ENCODE measurements at places on chromosomes 5 and 9.

DNA sequence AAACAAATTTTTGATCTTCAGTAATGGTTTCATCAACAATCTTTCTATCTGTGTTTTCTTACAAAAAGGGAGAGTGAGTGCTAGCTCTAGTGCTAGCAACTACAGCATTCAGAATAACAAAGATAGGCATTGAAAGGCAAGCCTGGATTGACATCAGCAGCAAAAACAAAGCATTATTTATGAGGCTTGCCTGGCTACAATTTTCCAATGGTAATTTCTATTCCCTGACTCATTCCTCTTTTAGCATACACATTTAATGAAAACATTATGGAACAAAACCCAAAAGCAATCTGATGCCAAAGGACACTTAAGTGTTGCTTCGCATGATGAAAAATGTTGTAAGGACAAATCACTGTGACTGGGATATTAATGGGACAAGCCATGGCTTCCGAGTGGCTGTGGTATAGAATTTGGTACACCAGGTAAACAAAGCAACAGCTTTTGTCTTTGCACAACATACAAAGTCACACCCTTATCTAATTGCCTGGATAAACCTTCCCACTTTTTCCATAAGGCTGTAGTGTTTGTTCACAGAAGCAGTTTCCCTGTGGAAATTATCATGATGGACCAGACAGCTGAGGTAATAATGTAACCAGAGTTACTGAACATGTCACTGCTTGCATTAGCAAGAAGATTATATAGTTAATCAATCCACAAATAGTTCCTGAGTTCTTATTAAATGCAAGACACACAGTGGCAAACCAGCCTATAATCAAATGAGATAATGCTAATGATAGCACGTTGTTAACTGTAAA is 179.8 kb upstream of the EDIL3 start:
- DNase-seq: no peak

- no peak for DNase-seq
Measured at GRCh38 chr9:99035313-99035712, 69.6 kb upstream of the TGFBR1 start.

DNA sequence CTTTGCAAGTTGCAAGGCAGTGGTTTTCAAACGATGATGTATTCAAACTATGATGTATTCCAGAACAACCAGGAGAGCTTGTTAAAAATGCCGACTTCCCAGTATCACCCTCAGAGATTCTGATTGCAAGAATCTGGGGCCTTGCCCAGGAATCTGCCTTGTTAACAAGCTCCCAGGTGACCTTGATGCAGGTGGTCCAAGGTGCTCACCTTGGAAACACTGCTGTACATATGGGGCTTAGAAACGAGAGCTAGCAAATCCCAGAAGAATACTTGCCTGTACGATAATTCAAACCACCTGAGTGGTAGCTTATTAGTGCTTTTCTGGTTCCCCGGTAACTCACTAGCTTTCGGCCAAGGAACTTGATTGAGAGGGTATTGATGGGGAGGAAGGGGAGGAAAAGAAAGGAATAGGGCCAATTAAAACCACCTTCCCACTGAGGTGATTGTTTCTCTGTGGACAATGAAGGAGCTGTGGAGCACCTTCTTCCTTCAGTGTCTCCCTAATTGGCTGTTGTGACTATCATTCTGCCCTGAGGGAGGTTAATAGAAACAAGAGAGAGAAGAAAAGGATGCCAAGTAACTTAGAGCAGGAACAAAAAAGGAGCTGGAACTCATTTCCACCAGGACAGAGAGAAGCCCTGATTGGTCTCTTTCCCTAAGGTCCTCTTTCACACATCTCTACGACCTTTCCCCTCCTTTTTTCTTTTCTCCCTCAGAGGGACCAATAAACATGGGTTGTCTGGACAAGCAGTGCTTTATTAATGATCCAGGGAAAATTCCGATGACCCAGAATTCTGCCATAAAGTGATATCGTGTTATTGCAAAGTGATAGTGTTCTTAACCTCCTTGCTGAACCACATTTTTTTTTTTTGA is 218.8 kb downstream of the TMEM167A start:
- no peak for DNase-seq

GRCh38 chr9:31137176-31138160 is 1247.0 kb upstream of the ACO1 start:
- no peak for DNase-seq

GRCh38 chr5:96861076-96861475 is 15.2 kb upstream of the ERAP2 start:
- DNase-seq: no peak

- no peak for DNase-seq
Measured at GRCh38 chr9:37650873-37651768, at the start of gene FRMPD1. Gene FRMPD1, plus strand, starts transcription at chr9:37650954. Its CDS starts 41,688 bp downstream, at chr9:37692642.

- DNase-seq: no peak
Measured at GRCh38 chr5:143481697-143482531, 78.4 kb upstream of the NR3C1 start.
